B cell (primary cell): ENCODE measurements at places on chromosomes 4 and X.

- H3K4me1 ChIP-seq = no peaks in the 10 kb centered on the region
- no peak for DNase-seq
- no peaks in the 10 kb centered on the region for H3K36me3 ChIP-seq
Measured at GRCh38 chr4:69881173-69881773, 21.3 kb upstream of the SULT1E1 start.

DNA sequence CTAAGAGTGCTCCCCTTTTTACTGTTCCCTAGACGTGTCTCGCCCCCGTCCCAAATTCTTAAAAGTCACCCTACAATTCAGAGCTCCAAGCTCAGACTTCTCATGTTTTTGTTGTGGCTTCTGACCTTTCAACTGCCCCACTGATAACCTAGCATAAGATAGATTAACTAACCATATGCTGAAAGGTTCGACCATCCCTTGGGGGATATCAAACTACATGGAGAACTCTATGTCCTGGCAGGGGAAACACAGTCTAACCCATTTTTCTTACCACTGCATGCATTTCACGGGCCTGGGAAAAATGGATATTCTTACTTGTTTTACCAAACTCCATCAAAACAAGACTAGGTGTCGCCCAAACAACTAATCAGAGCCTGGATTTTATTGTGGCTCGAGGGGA lies 236.4 kb upstream of the MID1 start:
- H3K27ac ChIP-seq = no peak overlapping the region
- no peaks in the 10 kb centered on the region for H3K27me3 ChIP-seq
- no peak for DNase-seq
- H3K36me3 ChIP-seq = no peaks in the 10 kb centered on the region
- H3K4me1 ChIP-seq = no peaks in the 10 kb centered on the region

- no peak for DNase-seq
- H3K27ac ChIP-seq = no peak overlapping the region
- no peaks in the 10 kb centered on the region for H3K36me3 ChIP-seq
- peaks cover 18% of the 10 kb centered on the region for H3K4me1 ChIP-seq
- H3K4me3 ChIP-seq = no peak overlapping the region
Measured at GRCh38 chr4:26931966-26932365, 71.3 kb downstream of the STIM2 start.

- no peak overlapping the region for H3K27ac ChIP-seq
- no peak for DNase-seq
- no peaks in the 10 kb centered on the region for H3K36me3 ChIP-seq
- no peaks in the 10 kb centered on the region for H3K27me3 ChIP-seq
- H3K4me1 ChIP-seq = no peaks in the 10 kb centered on the region
Measured at GRCh38 chr4:181261279-181261678, 981.9 kb upstream of the TENM3 start.

- H3K4me1 ChIP-seq = peaks cover 82% of the 10 kb centered on the region
- H3K27ac ChIP-seq = peak overlapping the region; percentile 69
- no peak overlapping the region for H3K4me3 ChIP-seq
- H3K27me3 ChIP-seq = no peaks in the 10 kb centered on the region
Measured at GRCh38 chrX:66021401-66021764, 18.5 kb downstream of the VSIG4 start.

- no peak overlapping the region for H3K4me3 ChIP-seq
- H3K27me3 ChIP-seq = no peaks in the 10 kb centered on the region
- no peak for DNase-seq
Measured at GRCh38 chrX:51776851-51777250, 33.6 kb downstream of the GSPT2 start.

DNA sequence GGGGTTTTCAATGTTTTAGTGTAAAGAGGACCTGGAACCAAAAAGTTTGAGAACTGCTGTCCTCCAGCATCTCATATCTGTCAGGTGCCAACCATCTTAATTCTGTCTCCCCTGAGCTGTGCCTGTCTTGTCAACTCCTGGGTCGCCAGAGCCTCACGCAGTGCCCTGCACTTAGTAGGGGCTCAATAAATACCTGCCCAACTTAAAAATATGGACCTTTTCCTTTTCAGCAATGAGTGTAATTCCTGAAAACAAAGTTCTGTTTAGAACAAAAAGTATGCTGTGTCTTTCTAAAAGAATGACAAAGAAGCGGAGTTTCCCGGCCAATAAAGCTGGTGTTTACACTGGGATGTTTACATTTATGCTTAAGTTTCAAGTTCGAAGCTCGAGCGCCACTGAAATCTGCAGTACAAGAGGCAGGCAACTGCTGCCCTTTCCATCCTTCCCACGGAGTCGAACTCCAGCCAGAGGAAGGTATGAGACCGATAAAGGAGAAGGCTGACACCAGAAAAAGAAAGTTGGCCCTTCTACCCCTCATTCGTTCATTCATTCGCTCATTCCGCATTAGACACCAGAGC lies 1.1 kb upstream of the HTATSF1 start:
- H3K27ac ChIP-seq = peak overlapping the region; percentile 90
- peaks cover 7% of the 10 kb centered on the region for H3K4me1 ChIP-seq
- H3K4me3 ChIP-seq = peak overlapping the region; percentile 63
- H3K27me3 ChIP-seq = no peaks in the 10 kb centered on the region
- no peak for DNase-seq

DNA sequence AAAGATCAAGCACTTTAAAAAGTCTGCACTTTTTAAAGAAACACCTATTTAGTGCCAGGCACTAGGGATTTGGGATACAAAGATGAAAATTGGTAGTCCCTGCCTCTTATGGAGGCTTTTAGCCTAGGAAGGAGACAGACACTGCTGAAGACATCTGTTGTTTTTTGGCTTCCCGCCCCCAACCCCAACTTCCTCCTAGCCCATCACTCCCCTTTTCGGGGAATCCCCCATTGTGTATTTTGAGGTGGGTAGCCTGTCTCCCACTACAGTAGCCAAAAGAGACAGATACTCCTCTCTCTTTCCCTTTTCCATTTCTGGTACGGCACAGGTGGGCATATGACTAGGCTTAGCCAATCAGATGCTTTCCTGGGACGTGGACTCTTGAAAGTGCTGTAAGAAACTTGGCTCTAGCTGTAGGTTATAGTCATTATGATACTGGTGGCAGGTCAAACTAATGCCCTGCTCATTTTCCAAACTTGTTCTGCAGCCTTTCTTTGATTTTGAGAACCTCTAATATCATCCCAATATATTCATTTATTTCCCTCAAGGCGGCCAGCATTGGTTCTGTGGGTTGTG lies 194.6 kb upstream of the RBPJ start:
- no peak overlapping the region for H3K27ac ChIP-seq
- H3K27me3 ChIP-seq = no peaks in the 10 kb centered on the region
- H3K36me3 ChIP-seq = no peaks in the 10 kb centered on the region
- DNase-seq = no peak

DNA sequence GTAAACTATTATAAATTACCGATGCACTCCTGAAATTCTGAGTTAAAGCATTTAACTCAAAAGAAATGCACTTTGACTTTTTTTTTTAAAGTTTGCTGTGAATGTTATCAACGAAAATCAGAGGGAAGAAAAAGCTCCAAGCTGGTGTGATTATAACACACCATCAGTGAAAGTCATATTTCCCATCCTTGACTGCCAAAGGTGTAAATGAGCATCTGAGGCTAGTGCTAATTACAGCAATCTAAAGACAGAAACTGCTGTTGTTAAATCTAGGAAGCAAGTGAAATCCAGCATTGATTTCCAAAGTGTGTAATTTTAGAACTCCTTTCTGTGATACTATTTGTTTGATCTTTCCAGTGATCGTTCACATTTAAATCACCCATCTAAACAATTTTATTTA lies 1538.8 kb downstream of the TECRL start:
- no peak overlapping the region for H3K4me3 ChIP-seq
- no peak for DNase-seq
- no peaks in the 10 kb centered on the region for H3K36me3 ChIP-seq
- H3K4me1 ChIP-seq = no peaks in the 10 kb centered on the region

GRCh38 chr4:147345662-147346061 lies 135.2 kb upstream of the EDNRA start:
- DNase-seq = no peak
- no peak overlapping the region for H3K27ac ChIP-seq
- no peaks in the 10 kb centered on the region for H3K27me3 ChIP-seq
- no peaks in the 10 kb centered on the region for H3K36me3 ChIP-seq

DNA sequence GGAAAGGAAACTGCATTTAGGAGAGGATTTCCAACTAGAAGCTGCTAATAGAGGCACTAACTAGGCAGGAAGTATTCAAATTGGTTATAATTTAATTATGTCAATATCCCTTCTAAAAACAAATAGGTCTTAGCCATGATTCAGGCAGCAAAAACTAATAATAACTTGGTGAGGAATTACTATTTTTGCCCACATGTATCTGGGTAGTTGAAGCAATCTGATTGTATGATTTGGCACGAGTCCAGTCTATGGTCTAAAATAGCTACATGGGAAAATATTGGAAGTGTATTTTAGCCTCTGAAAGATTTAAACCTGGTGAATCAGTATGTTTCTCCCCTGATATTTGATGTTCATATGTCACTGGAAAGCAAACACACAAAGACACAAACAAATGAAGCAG lies 62.2 kb downstream of the MFAP3L start:
- no peak for DNase-seq
- no peaks in the 10 kb centered on the region for H3K4me1 ChIP-seq
- no peak overlapping the region for H3K4me3 ChIP-seq
- no peaks in the 10 kb centered on the region for H3K27me3 ChIP-seq

GRCh38 chr4:2080429-2081300 lies 21.5 kb downstream of the NAT8L start:
- H3K36me3 ChIP-seq = no peaks in the 10 kb centered on the region
- H3K27me3 ChIP-seq = no peaks in the 10 kb centered on the region
- H3K27ac ChIP-seq = no peak overlapping the region
- no peak overlapping the region for H3K4me3 ChIP-seq

DNA sequence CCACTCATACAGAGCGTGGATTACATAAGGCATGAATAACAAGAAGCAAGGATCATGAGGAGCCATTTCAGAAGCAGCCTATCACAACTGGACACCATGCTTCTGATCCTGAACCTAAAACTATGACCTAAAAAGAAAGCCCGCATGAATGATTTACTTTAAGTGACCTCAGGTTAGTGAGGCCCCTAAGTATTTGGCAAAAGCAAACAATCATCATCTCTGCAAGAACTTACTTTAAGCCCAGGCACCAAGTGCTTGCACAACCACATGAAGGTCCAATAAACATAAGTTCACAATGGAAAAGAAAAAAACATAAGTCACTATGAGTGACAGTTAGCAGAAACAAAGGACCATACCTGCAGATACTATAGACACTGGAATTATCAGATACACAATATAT lies 7.9 kb upstream of the MBTPS2 start:
- DNase-seq = no peak
- H3K36me3 ChIP-seq = no peaks in the 10 kb centered on the region
- no peak overlapping the region for H3K4me3 ChIP-seq
- H3K27ac ChIP-seq = no peak overlapping the region

DNA sequence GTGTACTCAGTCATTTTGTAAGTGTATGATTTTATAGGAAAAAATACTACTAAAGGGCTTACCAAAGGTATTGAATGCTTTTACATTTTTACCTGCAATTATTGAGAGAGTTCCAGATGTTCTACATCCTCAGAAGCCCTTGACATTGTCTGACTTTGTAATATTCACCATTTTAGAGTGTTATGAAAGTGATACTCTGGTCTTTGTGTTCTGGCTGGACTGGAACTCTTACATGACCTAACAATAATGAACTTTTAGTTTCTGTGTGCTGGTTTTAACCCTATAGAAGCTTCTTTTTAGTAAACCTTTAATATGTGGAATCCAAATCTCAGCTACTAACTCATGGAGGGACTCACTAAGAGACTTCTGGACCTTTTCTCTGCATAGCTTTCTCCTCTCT lies 478.8 kb upstream of the SPANXN1 start:
- no peak for DNase-seq
- no peaks in the 10 kb centered on the region for H3K36me3 ChIP-seq
- H3K4me1 ChIP-seq = no peaks in the 10 kb centered on the region
- H3K4me3 ChIP-seq = no peak overlapping the region
